ENCODE measurements at places on chromosomes 5 and 9.

- DNase-seq = no peak
These were observed 32.8 kb upstream of the MSANTD3 start for GRCh38 chr9:100394032-100394695.

DNA sequence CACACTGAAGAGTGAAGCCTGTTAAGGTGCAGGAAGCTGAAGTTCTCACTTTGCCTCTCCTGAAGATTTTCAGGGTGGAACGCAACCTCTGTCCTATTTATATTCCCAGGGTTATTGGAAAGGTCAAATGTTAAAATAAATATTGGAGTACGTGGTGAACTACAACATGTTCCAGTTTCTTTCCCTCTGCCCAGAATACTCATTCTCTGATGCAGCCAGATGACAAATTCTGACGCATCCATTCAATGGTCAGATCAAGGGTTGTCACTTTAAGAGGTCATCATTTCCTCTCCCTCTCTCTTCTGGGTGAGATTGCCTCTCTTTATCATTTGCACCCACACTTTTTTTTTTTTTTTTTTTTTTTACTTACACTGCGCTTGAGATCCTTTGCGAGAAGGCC lies 277.1 kb downstream of the BRINP1 start:
- DNase-seq = no peak

GRCh38 chr5:179261301-179262125 lies 83.7 kb downstream of the ADAMTS2 start:
- DNase-seq = no peak

- no peak for DNase-seq
These were observed 68.8 kb downstream of the JAKMIP2 start for GRCh38 chr5:147713550-147714295.

GRCh38 chr9:114216976-114217375 lies 61.6 kb downstream of the COL27A1 start:
- no peak for DNase-seq

GRCh38 chr9:30758726-30759446 lies 1625.6 kb upstream of the ACO1 start:
- no peak for DNase-seq

- no peak for DNase-seq
These were observed 157.7 kb downstream of the NR2F1-AS1 start for GRCh38 chr5:93423300-93423699.

DNA sequence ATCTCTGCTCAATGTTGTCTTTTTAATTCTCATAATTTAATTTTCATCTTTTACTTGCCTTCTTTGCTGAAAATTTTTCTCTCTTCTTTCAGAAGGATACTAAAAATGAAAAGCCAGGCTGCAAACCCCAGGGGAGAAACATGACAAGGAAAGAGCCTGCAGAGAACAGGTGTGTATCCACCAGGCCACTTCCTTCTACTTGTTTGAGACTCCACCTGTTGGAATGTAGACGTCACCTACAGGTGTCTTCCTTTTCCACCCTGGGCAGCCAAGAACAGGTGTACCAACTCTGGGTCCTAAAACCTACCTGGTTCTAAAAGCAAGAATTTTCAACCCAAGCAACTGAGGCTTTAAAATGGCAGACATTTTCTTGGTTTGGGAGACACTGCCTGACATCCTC lies 166.8 kb downstream of the ATP10B start:
- no peak for DNase-seq

GRCh38 chr5:24472518-24472917 lies 172.3 kb downstream of the CDH10 start:
- DNase-seq = no peak

GRCh38 chr5:172607213-172607793 lies 33.8 kb upstream of the NEURL1B start:
- DNase-seq = no peak

DNA sequence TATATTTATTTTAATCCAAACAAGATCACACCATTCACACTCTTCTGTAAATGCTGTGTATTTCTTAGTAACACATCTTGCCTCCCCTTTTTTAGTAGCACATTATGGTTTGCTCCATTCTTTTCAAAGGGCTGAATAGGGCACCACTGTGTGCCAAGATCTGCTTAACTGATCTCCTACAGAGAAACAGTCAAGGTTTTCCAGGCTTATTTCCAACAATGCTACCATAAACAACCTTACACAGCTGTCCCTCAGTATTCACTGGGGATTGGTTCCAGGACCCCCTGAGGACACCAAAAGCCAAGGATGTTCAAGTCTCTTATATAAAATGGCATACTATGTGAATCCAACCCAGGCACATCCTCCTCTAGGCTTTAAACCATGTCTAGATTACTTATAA lies 16.5 kb downstream of the GOLM1 start:
- peak; percentile 81 for DNase-seq

DNA sequence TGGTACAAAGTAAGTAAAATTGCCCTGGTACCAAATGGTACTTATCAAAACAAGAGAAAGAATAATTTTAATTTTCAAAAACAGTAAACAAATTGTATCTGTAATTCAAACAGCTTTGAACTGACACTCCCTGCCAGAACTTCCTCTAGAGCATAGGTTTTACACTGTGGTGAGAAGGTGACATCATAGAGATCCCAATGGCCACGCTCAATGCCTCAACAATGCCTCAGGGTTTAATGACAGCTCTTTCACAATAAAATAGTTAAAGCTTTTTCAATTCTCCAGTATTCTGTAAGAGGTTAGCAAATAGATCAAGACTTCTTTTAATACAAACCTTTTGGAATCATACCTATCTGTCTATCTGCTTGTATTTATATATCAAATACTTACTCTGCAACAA lies 437.1 kb downstream of the PRR16 start:
- DNase-seq = no peak

GRCh38 chr5:14143841-14144585 lies 871 bp downstream of the TRIO start:
- DNase-seq = no peak

- peak; percentile 86 for DNase-seq
These were observed 1.9 kb upstream of the FST start for GRCh38 chr5:53478411-53479044.

DNA sequence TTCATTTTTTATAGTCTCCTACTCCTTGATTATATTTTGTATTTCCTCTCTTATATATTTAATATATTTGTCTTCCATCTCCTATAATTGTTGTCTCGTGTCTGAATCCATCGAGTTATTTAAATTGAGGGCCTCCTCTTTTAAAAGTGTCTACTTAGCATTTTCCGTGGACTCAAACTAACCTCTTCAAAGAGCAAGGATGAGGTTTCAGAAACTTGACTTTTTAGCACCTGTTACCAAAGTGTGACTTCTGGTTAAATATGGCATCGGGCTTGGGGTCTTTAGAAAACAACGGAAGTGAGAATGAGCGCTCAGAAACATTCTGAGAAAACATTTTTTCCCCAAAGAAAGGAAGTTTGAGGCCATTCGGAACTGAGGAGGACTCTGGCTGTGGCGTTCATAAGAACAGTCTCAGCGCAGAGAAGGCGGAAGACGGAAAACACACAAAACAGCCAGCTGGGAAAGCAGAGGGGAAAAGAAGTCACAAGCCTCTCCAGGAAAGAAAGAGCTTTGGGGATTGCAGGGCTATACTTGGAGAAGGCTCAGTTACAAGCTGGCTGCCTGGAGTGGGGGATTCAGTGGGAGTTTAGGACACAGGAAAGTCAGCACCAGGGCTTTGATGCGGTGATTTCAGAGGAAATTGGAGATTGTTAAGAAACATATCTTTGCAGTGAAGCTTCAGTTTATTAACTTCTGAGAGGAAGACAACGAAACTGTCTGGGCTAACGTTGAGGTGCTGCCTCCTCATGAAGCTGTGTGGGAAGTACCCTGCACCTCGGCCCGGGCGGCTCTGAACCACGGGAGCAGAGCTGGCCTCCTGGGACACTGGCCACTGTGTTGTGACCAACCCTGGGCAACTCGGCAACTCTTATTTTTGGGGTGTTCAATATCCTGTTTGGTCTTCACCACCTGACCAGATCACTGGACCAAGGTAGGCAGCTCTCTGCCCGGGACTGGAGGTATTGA lies 25.1 kb upstream of the IRX2 start:
- DNase-seq = no peak

DNA sequence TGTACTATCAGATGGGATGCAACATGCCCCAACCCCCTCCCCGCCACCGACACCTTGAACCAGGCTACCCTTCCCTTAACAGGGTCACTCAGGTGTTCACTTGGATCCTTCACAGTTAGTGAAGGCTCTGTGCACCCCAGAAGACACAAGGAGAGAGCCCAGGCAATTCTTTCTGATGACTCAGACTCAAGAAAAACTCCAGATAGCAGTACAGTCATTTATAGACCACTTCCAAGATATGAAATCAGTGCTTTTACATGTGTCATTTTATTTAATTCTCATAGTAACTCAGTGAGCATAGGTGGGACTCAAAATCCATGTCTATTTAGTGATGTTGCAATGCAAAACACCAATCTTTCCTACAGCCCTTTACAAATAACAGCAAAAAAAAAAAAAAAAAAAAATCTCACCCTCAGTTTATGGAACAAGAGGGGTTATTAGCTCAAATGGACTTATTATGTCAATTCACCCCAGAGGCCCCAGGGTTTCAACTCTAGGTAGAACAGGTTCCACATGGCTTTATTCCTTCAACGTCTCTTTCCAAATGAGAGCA lies 71.9 kb downstream of the FOXD1 start:
- no peak for DNase-seq

DNA sequence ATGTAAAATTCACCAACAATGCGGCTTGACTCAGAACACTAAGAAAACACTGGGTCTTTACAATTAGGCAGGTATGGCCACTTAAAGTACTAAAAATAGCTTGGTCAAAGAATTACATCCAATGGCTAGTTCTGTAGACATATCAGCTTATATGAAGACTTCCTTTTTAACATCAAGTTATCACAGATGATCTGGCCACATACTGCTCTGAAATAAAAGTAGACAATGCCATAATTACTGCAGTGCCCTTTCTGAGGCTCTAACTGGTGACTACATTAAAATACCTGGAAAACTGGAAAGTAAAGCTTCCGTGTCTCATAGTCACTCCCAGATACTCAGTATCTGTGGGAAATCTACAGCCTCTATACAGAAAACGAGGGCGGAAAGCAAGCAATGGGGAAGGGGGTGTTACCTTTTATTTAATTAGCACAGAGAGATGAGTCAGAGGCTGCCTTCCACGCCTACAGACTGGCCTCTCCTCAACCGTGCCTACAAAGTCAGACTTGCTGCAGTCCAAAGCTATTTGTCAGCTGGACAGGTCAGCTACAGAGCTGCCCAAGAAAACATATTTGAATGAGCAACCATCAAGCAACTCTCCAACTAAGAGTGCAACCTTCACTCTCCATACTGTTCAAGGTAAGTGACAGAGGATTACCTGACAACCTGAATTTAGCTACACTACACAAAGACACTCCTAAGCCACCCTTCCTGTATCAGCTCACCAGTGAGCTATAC lies 8.7 kb downstream of the SERINC5 start:
- no peak for DNase-seq

DNA sequence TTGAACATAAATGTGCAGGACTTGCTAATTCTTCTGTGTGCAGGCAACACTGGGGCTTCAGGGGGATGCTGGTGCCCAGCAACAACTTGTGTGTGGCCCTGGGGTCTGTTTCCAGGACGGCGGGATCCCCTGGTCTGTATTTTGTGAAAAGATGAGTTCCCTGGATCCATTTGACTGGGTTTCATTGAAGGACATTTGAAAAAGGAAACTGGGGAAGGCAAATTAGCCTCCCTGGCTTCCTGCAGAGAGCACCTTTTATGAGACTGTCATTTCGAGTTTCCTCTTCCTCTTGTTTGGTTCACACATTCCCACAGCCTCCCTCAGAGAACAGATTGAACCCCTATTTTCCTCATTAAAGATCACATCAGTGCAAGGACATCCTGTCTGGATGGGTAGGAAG lies 63.1 kb downstream of the FOXI1 start:
- DNase-seq = no peak

GRCh38 chr5:22431840-22432239 lies 421.3 kb downstream of the CDH12 start:
- DNase-seq = no peak

- no peak for DNase-seq
These were observed 39.6 kb upstream of the DMXL1 start for GRCh38 chr5:119031011-119031886.

DNA sequence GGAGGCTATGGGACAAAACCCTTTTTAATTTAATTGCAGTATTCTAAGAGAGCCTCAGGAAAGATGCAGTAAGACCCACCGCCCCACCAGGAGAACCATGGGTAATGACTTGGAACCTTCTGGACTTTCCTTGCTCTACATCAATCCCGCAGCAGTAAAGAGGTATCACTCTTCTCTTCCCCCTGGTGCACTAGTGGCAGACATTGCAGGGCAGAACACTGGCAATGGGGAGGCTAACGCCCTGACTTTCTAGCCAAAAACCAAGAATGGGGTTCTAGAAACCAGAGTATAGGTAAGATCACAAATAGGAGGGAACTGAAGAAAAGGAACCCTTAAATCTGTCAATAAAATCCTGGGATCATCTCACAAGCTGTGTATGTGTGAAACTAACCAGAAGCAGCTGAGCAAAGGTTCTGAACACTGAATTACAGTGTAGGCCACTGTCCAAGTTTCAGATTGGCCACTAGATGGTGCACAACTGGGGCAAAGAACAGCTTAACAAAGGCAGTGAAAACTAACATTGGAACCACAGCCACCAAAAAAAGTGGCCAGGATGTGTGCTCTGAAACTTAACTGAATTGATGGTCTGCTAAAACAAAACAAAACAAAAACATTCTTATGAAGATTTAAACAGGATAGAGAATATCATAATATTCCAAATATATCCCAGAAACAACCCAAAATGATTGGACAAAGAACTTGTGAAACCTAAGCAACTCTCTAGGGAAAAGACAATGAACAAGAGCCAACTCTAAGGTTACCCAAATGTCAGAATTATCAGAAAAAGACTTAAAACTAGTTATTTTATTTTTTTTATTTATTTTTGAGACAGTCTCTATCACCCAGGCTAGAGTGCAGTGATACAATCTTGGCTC lies 6.6 kb upstream of the FAM151B start:
- DNase-seq = no peak

DNA sequence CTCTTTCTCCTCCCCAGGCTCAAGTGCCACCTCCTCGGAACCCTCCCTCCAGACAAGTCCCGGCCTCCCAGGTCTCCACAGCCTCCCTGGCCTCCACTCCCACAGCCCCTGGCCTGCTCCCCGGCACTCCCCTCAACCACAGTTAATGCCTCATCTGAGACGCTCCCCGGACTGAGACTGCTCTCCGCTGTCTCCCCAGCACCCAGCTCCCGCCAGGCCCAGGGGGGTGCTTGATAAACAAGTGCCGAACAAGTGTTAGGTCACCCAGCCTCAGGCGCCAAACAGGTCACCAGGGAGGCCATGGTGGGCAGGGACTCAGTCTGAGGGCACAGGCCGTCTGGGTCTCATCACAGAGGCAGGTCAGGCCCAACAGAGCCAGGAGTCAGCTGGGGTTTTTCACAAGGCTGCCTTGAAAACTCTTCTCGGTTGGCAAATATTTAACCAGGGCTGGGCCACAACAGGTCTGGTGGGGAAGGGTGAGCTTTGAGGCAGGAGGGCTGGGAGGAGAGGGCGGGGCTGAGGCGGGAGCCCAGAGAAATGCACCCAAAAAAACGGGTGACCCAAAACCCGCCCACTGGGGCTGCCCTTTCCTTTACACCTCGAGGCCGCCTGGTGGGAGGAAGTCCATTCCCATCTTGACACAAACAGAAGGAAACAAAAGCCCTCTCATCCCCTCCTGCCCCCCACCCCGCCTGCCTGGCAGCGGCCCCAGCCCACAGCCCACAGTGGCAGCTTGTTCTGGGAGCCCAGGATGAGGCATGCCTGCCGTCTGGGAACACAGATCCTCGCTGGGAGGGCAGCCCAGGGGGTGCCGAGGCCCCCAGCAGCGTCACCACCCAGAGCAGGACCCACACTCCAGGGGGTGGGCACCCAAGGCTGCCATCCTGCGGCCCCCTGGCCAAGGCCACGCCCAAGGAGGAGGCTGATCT lies 66.6 kb upstream of the STXBP1 start:
- peak; percentile 55 for DNase-seq

GRCh38 chr5:96741891-96742309 lies 65.8 kb downstream of the ERAP1 start:
- DNase-seq = no peak
